SHP77 treated with DMSO at 0.1 percent for 48 hours (cell line): ENCODE measurements at places on chromosomes 2 and 18.

- DNase-seq, result no peak
Measured at GRCh38 chr2:20916604-20917286, 93.8 kb upstream of the LDAH start.

- no peak for DNase-seq
Measured at GRCh38 chr18:13451661-13452387, 233.3 kb downstream of the LDLRAD4 start.

- peak; percentile 46 for DNase-seq
Measured at GRCh38 chr2:211455216-211455841, 898.9 kb downstream of the CPS1 start.

- DNase-seq, result no peak
Measured at GRCh38 chr18:57051657-57052044, 95.2 kb upstream of the BOD1L2 start.

DNA sequence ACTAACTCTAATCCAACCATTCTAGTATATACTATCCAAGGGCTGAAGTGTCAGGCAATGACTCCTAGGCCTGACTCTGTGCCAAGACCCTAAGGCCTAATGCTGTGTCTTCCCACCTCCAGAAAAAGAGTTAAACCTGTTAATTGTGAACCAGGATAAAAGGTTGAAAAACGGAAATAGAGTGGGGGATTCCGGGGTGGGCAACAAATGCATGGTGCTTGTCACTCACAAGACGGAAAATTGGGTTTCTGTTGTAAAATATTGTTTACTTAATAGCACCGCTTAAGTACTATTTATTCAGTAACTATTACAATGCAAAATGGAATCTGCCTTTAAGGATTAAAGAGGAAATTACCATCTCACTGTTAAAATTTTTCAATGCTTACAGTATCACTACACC, 3.2 kb downstream of the STK17B start:
- no peak for DNase-seq

DNA sequence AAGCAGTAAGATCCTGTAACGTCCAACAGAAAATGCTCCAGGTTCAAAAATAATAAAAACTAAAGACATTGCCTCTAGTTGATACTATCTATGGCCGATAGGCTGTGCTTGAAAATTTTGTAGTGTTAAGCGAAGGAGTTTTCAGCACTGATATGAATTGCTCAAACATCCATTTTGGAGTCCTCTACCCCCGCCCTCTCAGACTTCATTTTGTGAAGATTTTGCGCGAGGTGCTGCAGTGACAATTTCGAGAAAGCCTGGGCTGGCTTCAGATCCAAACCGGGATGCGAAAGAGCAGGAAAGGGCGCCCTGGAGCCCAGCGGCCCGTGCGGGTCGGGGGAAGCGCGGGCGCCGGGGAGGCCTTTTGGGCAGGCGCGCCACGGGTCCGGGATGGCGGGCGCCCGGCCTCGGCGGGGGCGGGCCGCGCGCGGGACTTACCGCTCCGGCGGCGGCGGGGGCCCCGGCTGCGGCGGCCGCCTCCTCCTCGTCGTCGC, 1.8 kb downstream of the SP3 start:
- no peak for DNase-seq

- DNase-seq, result no peak
Measured at GRCh38 chr2:64391424-64391823, 62.5 kb upstream of the LGALSL start.

DNA sequence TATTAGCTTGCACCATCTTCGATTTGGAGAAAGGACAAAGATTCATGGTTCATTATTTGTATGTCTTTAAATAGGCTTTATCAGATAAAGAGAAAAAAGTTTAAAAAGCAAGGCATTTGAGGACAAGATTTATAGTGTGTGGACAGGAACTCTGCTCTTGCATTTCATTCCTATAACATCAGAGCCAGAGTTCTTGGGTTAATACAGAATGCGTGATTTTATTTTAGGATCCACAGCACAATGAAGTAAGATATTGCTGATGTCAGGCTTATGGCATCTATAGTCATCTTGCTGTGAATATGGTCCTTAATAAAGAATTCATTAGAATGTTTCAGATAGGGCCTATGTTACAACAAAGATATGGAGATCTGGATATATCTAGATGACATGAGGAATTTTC, 19.7 kb downstream of the RASGRP3 start:
- DNase-seq, result no peak

DNA sequence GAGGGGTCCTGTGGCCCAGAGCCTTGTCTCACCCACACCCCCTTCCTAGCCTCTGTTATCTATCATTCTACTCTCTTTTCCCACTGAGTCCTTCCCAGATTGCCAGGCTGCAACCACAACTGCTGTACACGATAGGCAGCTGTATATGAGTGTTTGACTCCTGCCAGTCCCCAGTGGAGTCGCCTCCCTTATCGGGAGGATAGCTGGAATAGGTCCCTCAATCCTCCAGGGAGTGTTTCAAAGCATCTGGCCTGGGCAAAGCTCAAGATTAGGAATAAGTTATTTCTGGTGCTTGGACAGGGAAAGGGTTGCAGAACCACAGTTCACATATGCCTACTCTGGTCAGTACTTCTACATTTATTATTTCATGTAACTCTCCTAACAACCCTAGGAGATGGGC, 4.8 kb downstream of the MSGN1 start:
- DNase-seq, result no peak

GRCh38 chr2:208222351-208222750, 32.5 kb downstream of the IDH1 start:
- no peak for DNase-seq

- no peak for DNase-seq
Measured at GRCh38 chr2:168814939-168815907, 12.8 kb downstream of the NOSTRIN start.

DNA sequence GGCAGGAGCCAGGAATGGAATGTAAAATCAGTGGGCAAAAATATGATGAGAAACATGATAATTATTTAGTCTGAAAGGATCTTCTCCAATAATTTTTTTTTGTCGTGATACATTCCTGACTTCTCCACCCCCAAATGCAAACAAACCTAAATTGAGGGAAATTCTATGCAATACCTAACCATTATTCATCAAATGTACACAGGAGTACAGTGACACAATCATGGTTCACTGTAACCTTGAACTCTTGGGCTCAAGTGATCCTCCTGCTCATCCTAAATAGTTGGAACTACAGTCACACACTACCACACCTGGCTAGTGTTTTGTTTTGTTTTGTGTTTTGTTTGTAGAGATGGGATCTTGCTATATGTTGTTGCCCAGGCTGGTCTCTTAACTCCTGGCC, 46.5 kb downstream of the RAB10 start:
- no peak for DNase-seq

- DNase-seq, result no peak
Measured at GRCh38 chr2:231168460-231169139, 29.8 kb upstream of the ARMC9 start.

- DNase-seq, result no peak
Measured at GRCh38 chr18:25147877-25148488, 204.0 kb downstream of the ZNF521 start.

DNA sequence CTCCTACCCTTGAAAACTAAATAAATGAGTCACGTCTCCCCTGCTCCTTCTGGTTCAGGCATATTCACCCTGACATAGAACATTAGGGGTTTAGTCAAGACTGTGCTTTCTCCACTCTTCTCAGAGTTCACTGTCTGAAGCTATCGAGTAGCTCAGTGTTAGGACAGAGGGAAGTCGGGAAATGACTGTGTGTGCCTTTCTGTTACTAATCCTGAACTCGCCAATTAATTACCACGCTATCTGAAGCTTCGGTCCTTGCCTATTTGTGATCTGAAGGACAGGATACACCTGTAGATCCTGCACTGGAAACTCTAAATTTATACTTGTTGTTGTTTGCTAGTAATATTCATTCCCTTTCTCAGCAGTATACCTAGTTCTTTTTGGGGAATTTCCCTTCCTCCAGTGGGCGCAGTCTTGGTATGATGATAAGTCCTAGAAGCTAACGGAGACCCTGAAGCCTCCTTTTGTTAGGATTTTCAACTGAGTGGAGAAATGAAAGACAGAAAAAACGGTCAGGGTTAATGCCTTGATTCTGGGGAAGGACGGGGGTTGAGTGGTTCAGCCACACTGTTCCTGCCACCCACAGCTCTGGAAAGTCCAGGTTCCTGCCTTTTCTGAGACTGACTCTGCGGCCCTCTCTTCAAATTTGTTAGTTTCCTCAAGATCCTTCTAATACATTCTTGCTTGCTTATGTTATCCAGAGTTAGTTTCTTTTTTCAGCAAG, 218.0 kb downstream of the DLGAP1 start:
- no peak for DNase-seq

GRCh38 chr18:59715445-59715844, 18.2 kb upstream of the CCBE1 start:
- no peak for DNase-seq

GRCh38 chr2:85760371-85760770, 6.6 kb downstream of the ATOH8 start:
- DNase-seq, result no peak

DNA sequence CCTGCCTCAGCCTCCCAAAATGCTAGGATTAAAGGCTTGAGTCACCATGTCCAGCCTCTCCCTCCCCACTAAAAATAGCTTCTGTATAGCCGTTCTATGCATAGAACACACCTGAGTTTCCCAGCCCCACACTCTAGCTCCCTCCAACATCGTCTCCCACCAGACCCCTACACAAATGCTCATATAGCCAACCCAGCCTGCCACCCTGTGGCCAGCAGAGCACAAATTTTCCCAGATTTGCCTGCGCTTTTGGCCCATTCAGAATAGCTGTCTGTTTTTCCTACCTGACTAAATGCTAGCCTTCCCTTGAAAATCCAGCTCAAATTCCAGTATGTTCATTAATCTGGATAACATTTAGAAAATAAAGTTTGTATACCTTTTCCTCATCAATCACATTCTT, 22.8 kb downstream of the TRABD2A start:
- no peak for DNase-seq

DNA sequence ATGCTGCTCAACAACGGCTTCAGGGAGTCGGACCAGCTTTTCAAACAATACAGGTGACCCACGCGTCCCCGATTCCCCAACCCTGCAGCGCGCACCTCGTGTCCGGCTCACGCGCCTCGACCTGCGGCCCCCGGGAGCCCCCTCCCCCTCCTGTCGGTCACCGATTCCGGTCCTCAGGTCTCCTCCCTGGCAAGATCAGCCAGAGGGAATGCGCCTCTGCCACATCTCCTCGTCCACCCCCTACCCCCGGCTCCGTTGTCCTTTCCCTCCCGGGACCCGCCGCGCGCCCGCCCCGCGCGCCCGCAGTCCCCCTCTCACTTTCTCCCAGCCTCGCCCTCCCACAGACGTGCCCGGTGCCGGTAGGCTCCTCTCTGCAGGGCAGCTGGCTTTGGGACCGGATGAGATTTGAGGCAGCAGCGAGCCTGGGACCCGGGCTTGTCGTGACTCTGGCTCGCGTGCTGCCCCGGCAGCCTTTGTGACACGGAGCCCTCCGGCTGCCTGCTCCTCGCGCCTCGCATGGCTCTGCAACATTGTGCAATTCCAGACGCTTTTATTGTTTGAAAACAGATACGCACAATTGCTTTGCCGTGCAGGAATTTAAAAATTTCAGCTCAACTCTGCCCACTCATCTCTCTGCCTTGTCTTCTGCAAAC, 558 bp downstream of the TTC39C start:
- peak; percentile 21 for DNase-seq

GRCh38 chr2:237702441-237703391, 75.3 kb downstream of the LRRFIP1 start:
- DNase-seq, result no peak

- DNase-seq, result no peak
Measured at GRCh38 chr2:222313816-222314215, 15.0 kb upstream of the PAX3 start.

DNA sequence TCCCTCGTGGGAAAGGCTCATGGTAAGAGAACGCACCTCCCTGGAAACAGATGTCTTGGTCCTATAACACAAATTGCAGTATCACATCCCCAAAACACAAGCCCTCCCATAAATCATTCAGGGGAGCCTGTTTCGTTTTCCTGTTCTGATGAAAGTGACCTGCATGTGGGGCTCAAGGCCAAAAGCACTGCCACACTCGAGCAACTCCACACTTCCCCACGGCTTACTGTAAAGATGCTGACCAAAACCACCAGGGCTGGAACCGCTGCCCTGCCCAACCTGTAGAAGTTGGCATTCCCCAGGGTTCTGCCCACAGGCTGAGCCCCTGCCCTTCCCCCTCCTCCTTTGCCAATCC, 139.7 kb downstream of the BCL11A start:
- DNase-seq, result no peak

- DNase-seq, result no peak
Measured at GRCh38 chr2:62143696-62144095, 52.2 kb upstream of the B3GNT2 start.

DNA sequence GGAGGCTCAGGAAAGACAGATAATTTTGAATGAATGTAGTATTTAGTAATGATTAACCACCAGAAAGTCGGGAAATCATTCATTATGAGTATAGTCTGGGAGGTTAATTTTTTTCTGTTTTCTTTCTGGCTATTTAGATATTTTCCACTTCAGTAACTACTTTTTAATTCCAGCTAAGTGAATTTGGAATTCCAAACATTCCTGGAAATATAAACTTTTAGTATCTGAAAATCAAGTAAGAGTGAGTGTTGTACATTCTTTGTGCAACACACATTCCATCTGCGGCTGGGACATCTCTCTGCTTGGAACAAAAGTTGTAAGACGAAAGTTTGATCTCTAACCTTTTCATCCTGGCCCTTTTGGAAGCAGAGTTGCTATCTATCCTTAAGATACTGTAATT, 275.7 kb upstream of the SPRED2 start:
- no peak for DNase-seq

GRCh38 chr2:146267093-146267492, 1577.7 kb upstream of the ACVR2A start:
- DNase-seq, result no peak

- DNase-seq, result no peak
Measured at GRCh38 chr2:112168422-112169124, 30.4 kb downstream of the FBLN7 start.

GRCh38 chr2:208872591-208872990, 466.0 kb downstream of the PTH2R start:
- no peak for DNase-seq

GRCh38 chr18:6088432-6088831, 193.1 kb upstream of the TMEM200C start:
- no peak for DNase-seq

DNA sequence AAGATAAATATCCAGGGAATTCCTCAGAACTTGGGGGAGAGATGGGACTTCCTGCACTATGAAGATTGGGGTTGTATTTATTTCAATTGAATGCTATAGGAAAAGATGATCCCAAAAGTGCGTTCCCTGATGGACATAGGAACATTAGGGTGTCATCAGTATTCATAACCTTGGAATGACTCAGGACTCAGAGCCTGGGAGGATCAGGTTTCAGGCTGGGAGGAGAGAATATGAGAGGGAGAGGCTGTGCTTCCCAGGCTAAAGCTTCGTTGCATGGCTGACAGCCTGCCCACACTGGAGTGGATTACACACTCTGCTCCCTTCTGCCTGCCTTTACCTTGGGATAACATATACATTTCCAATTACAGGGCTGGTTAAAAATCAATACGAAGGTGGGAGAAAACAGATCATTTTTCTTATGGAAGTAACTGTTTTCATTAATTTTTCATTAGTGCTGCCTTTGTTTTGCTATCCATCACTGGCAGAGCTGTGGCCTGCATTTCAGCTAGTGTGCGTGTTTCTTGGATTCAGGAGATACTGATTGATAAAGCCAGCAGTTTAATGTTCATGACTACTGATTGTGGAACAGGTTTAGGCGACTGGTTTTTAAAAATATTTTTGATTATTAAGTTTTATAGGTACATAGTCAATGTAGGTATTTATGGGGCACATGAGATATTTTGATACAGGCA, 118.7 kb downstream of the KCTD1 start:
- peak; percentile 9 for DNase-seq
